ENCODE measurements at places on chromosomes 11 and 22. TPM values are rescaled to one million over a fixed set of nuclear protein-coding genes. Genes with fewer than 3 reads are reported as not detected.

- no peak for DNase-seq
These were observed 442.4 kb downstream of the DLG2 start for GRCh38 chr11:85184721-85185120.

DNA sequence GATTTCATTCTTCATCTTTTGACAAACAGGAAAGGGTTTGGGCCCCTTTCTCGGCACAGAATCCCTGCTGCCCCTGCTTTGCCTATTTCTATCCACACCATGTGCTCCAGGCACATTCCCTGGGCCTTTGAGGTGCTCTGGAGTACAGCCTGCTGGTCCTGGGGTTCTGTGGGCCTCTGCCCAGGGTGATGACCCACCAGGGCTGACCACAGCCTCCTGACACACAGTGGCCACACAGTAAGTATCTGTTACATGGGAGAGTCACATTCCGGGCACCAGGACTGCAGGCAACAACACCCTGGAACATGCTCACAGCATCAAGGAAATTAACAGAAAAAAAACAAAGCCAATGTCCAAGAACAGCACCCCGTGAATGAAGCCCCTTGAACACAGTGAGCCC lies 39.1 kb downstream of the SCUBE2 start:
- no peak for DNase-seq

DNA sequence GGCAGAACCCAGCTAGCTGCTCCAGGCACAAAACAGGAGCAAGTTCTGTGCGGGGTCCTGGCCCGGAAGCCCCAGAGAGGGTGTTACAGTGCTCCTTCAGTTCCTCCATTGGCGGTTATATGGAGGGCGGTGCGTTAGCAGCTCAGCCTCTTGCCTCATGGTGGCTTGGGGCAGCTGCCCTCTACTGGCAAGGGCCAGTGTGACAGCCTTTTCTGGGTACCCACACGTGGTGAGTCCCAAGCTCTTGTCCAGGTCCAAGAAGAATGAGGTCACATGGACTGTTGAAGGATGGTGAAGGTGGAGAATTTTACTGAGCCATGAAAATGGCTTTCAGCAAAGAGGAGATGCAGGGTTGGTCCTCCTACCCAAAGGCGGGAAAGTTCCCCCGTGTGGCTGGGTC lies 100.5 kb downstream of the WT1 start:
- peak; percentile 36 for DNase-seq

GRCh38 chr11:112723676-112724495 lies 237.3 kb upstream of the NCAM1 start:
- no peak for DNase-seq

- DNase-seq: peak; percentile 26
These were observed at the start of gene LRP5 for GRCh38 chr11:68312117-68312779. TSS of gene LRP5 (plus strand) at chr11:68312591. CDS start at chr11:68312715, 124 bp downstream.

DNA sequence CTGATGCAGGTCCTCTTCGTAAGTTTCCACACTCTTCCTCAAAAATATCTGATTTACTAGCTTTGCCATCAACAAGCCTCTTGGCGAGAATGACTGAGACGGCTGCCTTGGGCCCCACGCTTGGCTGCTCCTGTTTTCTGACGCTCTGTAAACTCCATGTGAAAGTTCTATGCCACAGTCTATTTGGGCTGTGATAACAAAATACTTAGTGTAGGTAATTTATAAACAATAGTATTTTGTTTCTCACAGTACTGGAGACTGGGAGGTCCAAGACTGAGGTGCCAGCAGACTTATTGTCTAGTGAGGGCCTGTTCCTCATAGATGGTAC lies 123.2 kb upstream of the SORL1-AS1 start:
- no peak for DNase-seq

DNA sequence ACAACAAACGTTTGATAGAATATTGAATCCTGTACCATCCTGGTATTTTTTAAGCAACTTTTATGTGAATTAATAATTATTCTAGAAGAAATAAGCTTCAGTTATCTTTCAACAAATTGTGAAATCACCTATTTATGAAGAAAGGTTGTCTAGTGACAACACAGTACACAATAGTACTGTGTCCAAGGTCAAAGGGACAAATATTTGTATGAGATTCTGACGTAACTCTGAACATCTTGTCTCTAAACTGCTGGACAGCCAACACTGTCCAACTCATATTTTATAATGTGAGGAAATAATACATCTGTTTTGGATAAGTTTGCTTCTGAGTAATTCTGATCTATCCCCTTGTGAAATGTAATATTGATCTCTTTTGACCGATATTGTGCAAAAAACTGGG lies 18.9 kb downstream of the CASP5 start:
- no peak for DNase-seq

DNA sequence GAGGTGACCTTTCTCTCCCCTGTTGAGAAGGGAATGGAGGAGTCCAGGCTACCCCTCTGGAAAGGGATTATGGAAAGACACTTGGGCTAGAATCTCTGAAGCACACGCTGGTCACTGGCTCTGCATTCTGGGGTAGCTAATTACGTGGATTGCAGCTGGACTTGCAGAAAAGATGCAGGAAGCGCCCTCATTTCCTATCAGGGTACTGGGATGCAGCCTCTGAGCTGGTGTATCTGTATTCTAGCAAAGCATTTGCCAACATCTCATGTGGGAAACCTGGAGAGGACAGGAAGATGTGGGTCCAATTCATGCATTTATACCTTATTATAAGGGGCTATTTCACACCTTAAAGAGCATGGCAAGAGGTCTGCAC lies 44.3 kb downstream of the CD82 start:
- DNase-seq: no peak

DNA sequence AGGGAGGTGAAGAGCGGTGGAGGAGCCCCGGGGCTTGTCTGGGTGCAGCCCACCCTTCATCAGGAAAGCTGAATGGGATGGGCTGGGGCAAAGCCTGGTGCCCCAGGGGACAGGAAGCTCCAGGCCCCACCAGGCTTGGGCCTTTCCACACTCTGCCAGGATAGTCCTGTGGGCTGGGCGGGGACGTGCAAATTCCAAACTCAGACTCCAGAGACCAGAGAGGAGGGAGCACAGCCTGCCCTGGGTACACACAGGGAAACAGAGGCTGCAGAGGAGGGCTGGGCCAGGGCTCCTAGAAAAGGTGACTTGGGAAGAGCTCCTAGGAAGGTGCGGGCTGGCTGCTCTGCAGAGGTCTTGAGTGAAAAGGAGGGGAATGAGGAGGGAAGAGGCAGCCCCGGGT lies 124.7 kb downstream of the MED15 start:
- no peak for DNase-seq

The ART1 gene
- not detected for total RNA-seq

The PDE2A gene
- total RNA-seq: 1.7 TPM

The OR8G5 gene
- total RNA-seq: not detected

The ANO9 gene
- 34.3 TPM for total RNA-seq

The CLCF1 gene
- 0.22 TPM for total RNA-seq

The SEPTIN3 gene
- 4.7 TPM for total RNA-seq

The PTH gene
- total RNA-seq: not detected

Measured in activated T-cell treated with anti-CD3 and anti-CD28 coated beads, Interleukin-2, amount 50 U/mL, for 72 hours (primary cell).